ENCODE measurements at places on chromosomes 1 and 21.
A peak's percentile ranks its signal among the peaks of the same experiment; 100 is the strongest.

- no peak for DNase-seq
Observed at GRCh38 chr1:160835751-160836150, 26.9 kb downstream of the CD244 start.

DNA sequence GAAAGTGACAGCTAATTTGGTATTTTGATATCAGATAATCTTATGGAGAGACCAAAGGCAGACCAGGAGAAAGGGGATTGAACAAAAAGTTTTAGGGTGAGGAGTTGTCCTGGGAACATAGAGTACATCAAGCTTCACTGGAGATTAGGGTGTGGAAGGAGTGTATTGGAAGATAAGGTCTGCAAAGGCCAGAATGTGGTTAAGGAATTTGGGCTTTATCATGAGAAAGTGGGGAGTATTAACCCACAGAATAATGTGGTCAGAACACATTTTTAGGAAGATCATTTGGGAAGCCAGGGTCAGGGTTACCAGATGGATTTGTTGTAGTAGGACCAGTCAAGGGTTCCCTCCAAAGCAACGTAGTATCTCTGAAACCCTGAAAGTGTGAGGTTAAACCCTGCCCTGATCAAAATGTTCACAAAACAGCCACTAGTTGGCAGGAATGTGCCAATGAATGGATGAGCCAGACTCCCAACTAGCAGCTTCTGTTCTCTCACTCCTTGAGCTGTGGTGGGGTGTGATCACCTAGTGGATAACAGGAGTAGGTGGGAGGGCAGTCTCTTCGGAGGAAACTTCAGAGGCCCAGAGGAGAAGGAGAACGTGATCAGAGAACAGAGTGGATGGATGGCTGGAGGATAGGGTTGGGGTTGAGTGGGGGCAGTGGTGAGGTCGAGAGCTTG, 35.8 kb downstream of the SLC2A1 start:
- DNase-seq, result peak; percentile 19

- no peak for DNase-seq
Observed at GRCh38 chr1:237867380-237867888, 23.3 kb downstream of the ZP4 start.

DNA sequence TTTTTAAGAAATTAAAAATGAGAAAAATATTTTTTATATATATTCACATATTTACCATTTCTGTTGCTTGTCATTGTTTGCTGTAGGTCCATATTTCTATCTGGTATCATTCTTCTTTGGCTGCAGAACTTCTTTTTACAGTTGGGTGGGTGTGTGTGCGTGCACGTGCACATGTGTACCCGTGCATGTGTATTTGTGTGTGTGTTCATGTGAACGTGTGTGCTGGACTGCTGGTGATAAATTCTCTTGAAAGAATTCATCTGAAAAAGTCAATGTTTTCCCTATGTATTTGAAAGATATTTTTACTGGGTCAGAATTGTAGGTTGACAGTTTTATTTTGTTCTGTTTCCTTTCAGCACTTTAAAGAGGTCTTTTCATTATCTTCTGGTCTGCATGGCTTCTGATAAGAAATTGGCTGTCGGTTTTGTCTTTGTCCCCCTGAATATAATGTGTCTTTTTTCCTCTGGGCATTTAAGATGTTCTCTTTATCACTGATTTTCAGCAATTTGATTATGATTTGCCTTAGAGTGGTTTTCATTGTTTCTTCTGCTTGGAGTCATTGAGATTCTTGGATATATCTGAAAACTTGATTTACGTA, 34.5 kb upstream of the DPH5 start:
- no peak for DNase-seq

DNA sequence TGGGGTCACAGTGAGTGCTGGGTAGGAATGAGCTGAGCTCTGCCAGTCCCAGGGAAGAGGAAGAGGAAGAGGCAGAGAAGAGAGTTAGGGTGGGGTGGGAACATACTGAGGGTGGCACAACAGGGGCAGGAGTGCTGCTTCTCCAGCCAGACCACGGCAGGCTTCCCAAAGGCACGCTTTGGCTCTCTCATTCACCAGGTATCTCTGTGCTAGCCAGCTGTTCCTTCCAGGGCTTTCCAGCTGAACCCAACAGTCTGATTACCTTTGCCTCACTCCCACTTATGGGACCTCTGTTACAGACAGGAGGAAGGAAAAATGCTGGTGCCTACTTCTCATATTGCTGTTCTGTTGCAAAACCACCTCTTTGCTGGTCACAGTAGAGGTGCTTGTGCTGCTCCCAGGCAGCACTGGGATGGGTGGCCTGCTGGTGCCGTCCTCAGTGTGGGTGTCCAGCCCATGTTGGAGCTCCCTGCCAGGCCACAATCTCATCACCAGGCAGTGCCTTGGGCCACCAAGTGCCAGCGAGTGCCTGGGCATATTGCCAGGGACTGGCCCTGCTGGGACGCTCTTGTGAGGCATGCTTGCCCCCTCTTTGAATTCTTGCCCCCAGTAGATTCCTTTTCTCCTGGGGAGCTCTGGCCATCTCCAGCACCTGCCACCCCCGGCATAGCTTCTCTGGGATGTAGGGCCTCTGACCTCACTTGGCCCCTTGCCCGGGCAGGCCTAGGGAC, 2.1 kb downstream of the ADORA1 start:
- no peak for DNase-seq

GRCh38 chr1:231571904-231572303, 43.4 kb downstream of the TSNAX start:
- no peak for DNase-seq

GRCh38 chr1:224513383-224513782, 78.8 kb upstream of the WDR26 start:
- DNase-seq, result no peak

GRCh38 chr21:35428489-35428888, 379.4 kb upstream of the RUNX1 start:
- no peak for DNase-seq

DNA sequence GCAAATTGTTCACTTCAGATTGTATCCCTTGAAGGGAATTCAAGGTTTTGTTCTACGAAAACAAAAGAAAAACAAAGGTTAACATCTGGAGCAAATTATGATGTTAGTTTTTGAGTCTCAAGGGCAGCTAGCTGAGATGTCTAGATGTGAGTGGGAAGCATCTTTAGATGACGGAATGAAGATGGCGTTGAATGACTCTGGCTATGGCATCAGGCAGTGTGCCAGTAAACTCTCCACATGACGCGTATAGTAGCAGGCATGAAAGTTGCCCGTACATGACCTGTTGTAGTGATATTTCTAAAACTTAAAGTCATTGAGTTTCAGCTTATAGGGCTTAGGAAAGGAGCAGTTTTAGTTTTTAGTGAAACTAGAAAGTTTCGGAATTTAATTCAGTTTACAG, 12.3 kb upstream of the SDC3 start:
- no peak for DNase-seq

GRCh38 chr1:35808450-35809113, 766 bp downstream of the AGO4 start:
- no peak for DNase-seq

DNA sequence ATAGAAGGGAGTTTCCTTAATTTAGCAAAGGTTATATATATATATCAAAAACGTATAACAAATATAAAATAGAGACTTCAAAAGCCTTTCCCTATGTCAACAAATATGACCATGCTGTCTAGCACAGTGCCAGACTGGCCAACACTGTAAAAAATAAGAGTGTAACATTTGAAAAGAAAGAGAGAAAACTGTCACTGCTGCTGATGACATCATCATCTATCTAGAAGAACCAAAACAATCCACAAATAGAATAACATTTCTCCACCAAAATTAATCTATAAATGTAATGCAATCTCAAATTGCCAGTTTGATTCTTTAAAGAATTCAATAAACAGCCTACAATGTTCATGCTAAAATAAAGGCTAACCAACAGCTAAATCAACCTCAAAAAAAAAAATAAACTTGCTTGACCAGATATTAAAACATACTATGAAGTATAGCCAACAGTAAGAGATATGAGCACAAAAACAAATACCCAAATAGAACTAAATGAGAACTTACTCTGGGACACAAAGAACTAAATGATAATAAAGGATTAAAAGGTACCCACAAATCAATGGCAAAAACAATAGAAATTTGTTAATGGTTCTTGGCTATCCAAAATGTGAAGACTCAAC, 50.2 kb downstream of the ENAH start:
- no peak for DNase-seq

DNA sequence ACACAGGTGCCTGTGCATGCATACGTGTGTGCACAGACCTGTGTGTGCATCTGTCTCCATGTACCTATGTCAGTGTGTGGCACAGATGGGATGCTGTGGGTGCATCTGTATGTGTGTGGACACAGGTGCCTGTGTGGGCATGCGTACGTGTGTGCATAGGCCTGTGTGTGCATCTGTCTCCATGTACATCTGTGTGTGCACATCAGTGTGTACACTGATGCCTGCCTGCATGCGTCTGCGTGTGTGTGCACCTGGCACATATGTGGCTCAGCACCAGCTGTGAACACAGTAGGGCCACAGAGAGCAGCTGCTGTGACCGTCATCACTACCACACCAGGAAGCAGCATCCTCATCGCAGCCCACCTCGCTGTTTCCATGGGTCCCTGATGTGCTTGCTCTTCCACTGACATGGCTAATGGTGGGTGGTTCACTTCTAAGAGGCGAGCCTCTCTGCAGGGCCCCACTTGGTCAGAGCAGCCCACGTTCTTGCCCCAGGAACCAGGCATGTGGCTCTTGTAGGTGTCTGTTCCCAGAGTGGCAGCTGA, 9.6 kb upstream of the SPATC1L start:
- DNase-seq, result no peak

DNA sequence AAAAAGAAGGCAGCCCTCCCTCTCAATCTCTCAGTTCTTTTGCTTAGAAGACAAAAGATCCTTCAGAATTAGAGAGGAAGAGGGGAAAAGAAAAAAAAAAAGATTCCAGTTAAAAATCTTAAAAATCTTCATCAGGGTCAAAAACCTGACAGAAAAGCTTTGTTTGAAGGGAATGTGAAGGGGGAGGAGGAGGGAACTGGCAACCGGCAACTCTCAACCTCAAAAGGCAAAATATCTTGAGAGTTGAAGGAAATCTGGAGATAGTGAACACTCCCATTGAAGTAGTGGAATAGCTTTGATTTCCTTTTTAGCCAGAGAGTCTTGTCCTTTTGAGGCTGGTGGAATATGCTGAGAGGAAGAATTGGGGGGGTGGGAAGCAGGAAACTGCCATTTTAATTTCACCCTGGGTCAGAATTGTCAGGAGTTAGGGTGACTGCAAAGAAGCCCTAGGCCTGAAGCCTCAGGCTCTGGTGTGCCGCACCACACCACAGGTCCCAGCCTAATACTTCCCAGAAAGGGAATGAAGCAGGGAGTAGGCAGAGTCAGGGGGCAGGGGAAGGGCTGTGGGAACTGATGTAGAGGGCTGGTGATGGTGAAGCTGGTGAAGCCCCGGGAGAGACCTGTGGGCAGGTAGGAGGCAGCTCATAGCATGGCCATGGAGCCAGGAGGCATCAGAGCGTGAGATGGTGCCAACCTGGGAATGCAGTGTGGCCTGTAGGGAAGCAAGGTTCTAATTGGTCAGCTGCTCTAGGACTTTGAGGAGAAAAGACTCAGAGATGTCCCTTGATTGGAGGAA, 24.6 kb downstream of the KIRREL1 start:
- DNase-seq, result no peak

- DNase-seq, result no peak
Observed at GRCh38 chr21:34915364-34915841, 133.7 kb downstream of the RUNX1 start.

DNA sequence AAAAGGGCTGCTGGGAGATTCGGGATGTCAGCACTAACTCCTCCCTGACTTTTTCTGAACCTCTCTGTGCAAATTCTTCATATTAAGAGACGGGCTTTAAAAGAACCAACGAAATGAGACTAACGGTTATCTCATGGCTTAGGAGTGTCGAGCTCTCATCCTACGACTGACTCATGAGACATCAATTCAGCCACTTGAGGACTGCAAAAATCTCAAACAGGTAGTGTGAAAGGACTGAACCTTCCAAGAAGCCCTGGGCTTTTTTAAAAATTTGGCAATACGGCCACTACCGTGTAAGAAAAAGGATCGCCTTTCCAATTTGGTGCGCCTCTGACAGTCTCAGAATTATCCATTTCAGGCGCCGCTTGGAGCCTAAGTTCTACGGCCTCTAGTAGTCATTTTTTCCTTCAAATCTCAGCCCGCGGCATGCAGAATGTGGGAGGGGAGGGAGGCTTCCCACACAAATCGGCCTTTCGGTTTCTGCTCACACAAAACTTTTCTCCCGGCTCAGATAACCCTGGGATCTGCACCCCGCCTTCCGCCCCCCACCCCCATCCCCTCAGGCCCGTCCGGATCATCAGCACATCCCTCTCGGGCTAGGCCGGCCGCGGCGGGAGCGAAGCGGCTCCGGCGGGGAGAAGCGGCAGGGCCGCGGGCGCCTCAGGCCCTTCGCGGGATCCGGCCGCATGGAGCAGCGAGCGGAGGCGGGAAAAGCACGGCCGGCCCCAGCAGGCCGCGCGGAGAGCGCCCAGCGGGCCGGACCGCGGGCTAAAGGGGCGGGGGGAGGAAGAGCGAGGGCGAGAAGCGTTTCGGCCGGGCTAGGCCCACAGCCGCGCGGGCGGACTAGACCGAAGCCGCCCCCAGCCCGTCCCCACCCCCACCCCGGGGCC, 618 bp downstream of the HNRNPR start:
- no peak for DNase-seq

DNA sequence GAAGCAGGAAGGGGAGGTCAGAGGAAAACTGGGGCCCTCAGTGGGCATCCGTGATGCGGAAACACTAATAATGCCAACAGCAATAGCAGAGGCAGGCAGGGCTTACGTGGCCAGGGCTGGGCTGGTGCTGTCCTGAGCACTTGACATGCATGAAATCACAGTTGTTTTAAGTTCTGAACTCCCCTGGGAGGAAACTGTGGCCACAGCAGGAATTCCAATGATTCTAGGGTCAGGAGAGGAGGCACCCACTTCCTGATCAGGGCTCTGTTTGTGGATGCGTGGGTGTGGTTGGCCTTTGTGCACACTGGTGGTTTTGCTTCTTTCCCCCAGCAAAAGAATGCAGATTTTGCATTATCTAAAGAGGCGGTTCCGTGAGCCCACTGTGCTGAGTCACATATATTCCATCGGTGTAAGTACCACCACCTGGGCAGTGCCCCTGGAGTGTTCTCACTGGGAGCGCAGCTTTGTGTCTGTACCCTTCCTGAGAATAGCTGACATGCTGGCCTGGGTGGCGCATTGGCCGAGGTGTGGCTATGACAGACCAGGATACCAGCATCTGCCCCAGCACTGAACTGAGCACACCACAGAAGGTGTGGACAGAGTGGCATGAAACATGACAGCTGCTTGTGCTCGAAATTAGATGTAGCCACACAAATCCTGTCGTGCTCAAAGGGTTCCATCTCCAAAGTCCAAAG, 71.0 kb downstream of the PDE9A start:
- no peak for DNase-seq
